ENCODE measurements at places on chromosomes 7 and 10.
A peak's percentile ranks its signal among the peaks of the same experiment; 100 is the strongest.

- H3K36me3 ChIP-seq: peaks cover 7% of the 10 kb centered on the region
- no peak overlapping the region for H3K4me3 ChIP-seq
- H3K27ac ChIP-seq: no peak overlapping the region
- peaks cover 5% of the 10 kb centered on the region for H3K27me3 ChIP-seq
- H3K4me1 ChIP-seq: peaks cover 8% of the 10 kb centered on the region
Observed at GRCh38 chr7:129950191-129950932, 2.4 kb downstream of the UBE2H start.

DNA sequence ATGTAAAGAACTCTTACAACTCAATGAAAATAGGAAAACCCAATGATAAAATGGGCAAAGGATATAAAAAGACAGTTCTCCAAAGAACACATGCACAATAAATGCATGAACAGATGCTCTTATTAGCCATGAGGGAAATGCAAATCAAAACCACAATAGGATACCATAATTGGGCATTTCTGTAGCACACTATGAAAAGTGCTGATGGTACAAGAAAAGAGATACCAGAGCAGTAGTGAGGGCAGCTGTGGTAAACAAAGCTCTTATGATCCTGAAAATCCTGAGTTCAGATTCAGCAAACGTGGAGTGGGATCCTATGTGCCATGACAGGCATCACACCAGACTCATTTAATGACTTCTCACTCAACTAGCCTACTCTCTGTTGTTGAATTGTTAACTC lies 96.7 kb upstream of the SLC25A13 start:
- H3K27ac ChIP-seq: no peak overlapping the region
- no peak for DNase-seq
- no peak overlapping the region for H3K4me3 ChIP-seq
- peaks cover 2% of the 10 kb centered on the region for H3K27me3 ChIP-seq
- H3K4me1 ChIP-seq: peaks cover 20% of the 10 kb centered on the region
- no peaks in the 10 kb centered on the region for H3K36me3 ChIP-seq

- no peak overlapping the region for H3K4me3 ChIP-seq
- no peak for DNase-seq
- H3K27ac ChIP-seq: peak overlapping the region; percentile 76
- H3K4me1 ChIP-seq: peaks cover 24% of the 10 kb centered on the region
- no peaks in the 10 kb centered on the region for H3K27me3 ChIP-seq
Observed at GRCh38 chr10:67934336-67934735, 49.9 kb downstream of the SIRT1 start.

- DNase-seq: no peak
- no peak overlapping the region for H3K4me3 ChIP-seq
- no peaks in the 10 kb centered on the region for H3K27me3 ChIP-seq
- no peak overlapping the region for H3K27ac ChIP-seq
- peaks cover 11% of the 10 kb centered on the region for H3K36me3 ChIP-seq
- no peaks in the 10 kb centered on the region for H3K4me1 ChIP-seq
Observed at GRCh38 chr10:35161906-35162305, 35.3 kb downstream of the CREM start.

DNA sequence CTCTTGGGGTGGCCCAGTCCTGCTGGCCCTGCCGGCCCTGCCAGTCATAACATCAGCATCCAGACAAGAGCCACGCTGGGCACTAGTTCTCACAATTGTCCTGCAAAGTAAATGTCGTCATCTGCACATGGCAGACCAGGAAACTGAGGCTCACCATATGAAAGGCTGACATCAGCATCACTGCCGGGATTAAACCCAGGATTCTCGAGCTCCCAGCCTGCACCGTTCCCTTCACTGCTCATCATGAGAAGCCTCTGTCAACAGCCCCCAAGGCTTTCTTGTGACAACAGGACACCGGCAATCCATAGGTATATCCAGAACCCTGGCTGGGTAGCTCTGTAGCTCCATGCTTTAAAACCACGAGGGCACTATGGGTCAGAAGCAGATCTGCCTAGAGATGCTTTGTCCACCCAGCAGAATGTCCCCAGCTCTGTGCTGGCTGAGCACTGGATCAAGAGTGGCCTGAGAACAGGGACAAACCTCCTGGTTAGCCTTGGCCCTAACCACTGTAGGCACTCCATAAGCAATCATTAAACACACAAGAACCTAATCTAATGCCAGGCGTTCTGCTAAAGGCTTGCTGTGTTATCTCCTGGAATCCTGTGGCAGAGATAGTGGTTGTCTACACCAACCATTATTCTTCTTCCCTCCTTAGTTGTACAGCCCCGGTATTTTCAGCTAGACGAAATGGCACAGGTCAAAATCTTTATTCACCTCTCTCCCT lies 41.2 kb upstream of the C10orf71 start:
- no peak for DNase-seq
- H3K4me3 ChIP-seq: no peak overlapping the region
- no peaks in the 10 kb centered on the region for H3K27me3 ChIP-seq
- no peak overlapping the region for H3K27ac ChIP-seq
- no peaks in the 10 kb centered on the region for H3K4me1 ChIP-seq

GRCh38 chr10:114174695-114175188 lies 739 bp upstream of the CCDC186 start:
- peak; percentile 11 for DNase-seq
- no peaks in the 10 kb centered on the region for H3K36me3 ChIP-seq
- H3K4me3 ChIP-seq: peak overlapping the region; percentile 96
- peaks cover 25% of the 10 kb centered on the region for H3K4me1 ChIP-seq
- H3K27ac ChIP-seq: peak overlapping the region; percentile 86

DNA sequence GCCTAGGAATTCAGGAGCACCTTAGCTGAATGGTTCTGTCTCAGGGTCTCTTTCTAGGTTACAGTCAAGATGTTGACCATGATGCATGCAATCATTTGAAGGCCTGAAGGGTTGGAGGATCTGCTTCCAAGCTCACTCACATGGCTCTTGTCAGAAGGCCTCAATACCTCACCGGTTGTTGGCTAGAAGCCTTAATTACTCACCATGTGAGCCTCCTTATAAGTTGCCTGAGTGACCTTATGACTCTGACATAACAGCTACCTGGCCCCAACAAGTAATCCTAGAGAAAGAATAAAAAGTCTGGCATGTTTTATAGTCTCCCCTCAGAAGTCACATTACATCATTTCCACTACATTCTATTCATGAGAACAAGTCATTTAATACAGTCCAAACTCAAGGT lies 3.4 kb upstream of the C1GALT1 start:
- no peak overlapping the region for H3K4me3 ChIP-seq
- H3K4me1 ChIP-seq: peaks cover 18% of the 10 kb centered on the region
- H3K36me3 ChIP-seq: peaks cover 8% of the 10 kb centered on the region
- no peak overlapping the region for H3K27ac ChIP-seq
- no peak for DNase-seq

- peaks cover 36% of the 10 kb centered on the region for H3K4me1 ChIP-seq
- H3K4me3 ChIP-seq: no peak overlapping the region
- H3K27ac ChIP-seq: peak overlapping the region; percentile 64
- peaks cover 6% of the 10 kb centered on the region for H3K27me3 ChIP-seq
- no peak for DNase-seq
- H3K36me3 ChIP-seq: peaks cover 4% of the 10 kb centered on the region
Observed at GRCh38 chr7:106059556-106059955, 52.6 kb downstream of the SYPL1 start.

- H3K27ac ChIP-seq: no peak overlapping the region
- no peak for DNase-seq
- peaks cover 3% of the 10 kb centered on the region for H3K36me3 ChIP-seq
- H3K4me1 ChIP-seq: peaks cover 4% of the 10 kb centered on the region
Observed at GRCh38 chr7:91067242-91067641, 197.0 kb upstream of the FZD1 start.

- no peak overlapping the region for H3K4me3 ChIP-seq
- H3K36me3 ChIP-seq: peaks cover 10% of the 10 kb centered on the region
- H3K27ac ChIP-seq: no peak overlapping the region
- DNase-seq: no peak
- H3K4me1 ChIP-seq: peaks cover 10% of the 10 kb centered on the region
Observed at GRCh38 chr7:11533229-11533820, 298.7 kb downstream of the THSD7A start.

- no peak for DNase-seq
- no peak overlapping the region for H3K4me3 ChIP-seq
- H3K27ac ChIP-seq: no peak overlapping the region
Observed at GRCh38 chr10:27717224-27717623, 28.4 kb downstream of the MKX start.
